ENCODE measurements at places on chromosomes 6 and 20.

GRCh38 chr20:44480097-44480496 is 4.4 kb downstream of the TTPAL start:
- H3K27ac ChIP-seq, result no peak overlapping the region
- peaks cover 10% of the 10 kb centered on the region for H3K4me1 ChIP-seq
- no peak overlapping the region for H3K4me3 ChIP-seq
- H3K36me3 ChIP-seq, result peaks cover 3% of the 10 kb centered on the region

DNA sequence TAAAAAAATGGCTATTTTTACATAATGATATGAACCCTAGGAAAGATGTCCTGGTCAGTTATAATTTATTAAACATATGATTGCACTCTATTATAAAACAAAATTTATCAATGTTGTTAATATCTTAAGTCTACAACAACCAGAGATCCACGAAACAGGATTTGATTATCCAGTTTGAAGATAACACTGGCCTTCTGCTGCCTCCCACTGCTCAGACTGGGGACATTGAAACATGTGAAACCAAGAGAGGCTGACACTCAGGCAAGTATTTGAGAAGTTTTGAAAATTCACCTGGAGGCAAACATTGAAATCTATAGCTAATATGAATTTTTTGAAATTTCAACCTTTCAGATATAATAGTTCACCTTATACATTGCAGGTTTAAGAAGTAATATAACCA is 219.3 kb upstream of the HSF2 start:
- no peak overlapping the region for H3K4me3 ChIP-seq
- H3K27ac ChIP-seq, result no peak overlapping the region
- no peaks in the 10 kb centered on the region for H3K4me1 ChIP-seq
- DNase-seq, result no peak

- H3K27ac ChIP-seq, result no peak overlapping the region
- no peaks in the 10 kb centered on the region for H3K36me3 ChIP-seq
- no peaks in the 10 kb centered on the region for H3K4me1 ChIP-seq
- no peak overlapping the region for H3K4me3 ChIP-seq
- DNase-seq, result no peak
Measured at GRCh38 chr6:66948106-66948505, 1241.1 kb upstream of the EYS start.

- no peak for DNase-seq
- H3K4me1 ChIP-seq, result no peaks in the 10 kb centered on the region
- H3K27me3 ChIP-seq, result no peaks in the 10 kb centered on the region
- no peak overlapping the region for H3K4me3 ChIP-seq
- H3K27ac ChIP-seq, result no peak overlapping the region
Measured at GRCh38 chr6:45323656-45324224, 4.4 kb upstream of the RUNX2 start.

- H3K4me1 ChIP-seq, result no peaks in the 10 kb centered on the region
- H3K27me3 ChIP-seq, result no peaks in the 10 kb centered on the region
- no peak overlapping the region for H3K27ac ChIP-seq
- H3K36me3 ChIP-seq, result no peaks in the 10 kb centered on the region
Measured at GRCh38 chr20:2742934-2743559, 50.5 kb downstream of the EBF4 start.

GRCh38 chr20:58557733-58558342 is 42.6 kb upstream of the APCDD1L start:
- H3K27me3 ChIP-seq, result no peaks in the 10 kb centered on the region
- no peaks in the 10 kb centered on the region for H3K36me3 ChIP-seq
- no peak overlapping the region for H3K27ac ChIP-seq
- H3K4me3 ChIP-seq, result no peak overlapping the region

DNA sequence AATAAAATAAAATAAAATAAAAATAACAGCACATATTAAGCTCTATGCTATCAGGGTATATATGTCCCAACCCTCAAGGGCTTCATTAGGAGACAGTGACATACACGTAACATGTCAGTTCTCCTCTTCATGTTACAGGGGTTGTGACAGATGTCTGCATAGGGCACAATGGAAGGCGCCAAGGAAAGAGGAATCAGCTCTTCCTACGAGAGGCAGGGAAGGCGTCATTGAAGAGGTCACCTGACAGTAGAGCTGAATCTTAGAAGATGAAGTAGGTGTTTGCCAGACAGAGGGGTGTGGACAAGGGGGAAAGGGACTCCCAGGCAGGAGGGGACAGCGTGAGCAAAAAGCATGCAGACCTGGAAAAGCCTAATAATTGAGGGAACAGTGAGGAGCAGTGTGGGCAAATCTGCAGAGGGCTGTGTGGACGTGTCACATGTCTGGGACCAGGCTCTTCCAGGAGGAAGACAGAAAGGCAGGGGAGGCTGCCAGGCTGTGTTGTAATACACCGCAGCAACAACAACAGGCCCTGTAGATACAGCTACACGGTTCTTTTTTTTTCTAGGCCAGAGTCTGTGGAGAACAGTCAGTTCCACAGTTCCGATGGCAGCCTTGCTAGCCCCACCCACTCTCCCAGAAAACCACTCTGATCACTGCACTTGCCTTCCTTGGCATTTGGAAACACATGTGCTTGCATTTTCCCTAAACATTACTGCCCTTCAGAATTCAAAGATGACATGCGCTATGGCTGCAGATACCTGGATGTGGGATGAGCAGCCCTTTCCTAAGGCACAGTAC is 2.5 kb upstream of the FKBP5 start:
- no peaks in the 10 kb centered on the region for H3K36me3 ChIP-seq
- no peak overlapping the region for H3K27ac ChIP-seq
- DNase-seq, result no peak
- H3K27me3 ChIP-seq, result no peaks in the 10 kb centered on the region

- H3K36me3 ChIP-seq, result no peaks in the 10 kb centered on the region
- no peak overlapping the region for H3K4me3 ChIP-seq
- no peaks in the 10 kb centered on the region for H3K4me1 ChIP-seq
- no peak for DNase-seq
Measured at GRCh38 chr6:16973051-16973450, 128.8 kb upstream of the STMND1 start.

DNA sequence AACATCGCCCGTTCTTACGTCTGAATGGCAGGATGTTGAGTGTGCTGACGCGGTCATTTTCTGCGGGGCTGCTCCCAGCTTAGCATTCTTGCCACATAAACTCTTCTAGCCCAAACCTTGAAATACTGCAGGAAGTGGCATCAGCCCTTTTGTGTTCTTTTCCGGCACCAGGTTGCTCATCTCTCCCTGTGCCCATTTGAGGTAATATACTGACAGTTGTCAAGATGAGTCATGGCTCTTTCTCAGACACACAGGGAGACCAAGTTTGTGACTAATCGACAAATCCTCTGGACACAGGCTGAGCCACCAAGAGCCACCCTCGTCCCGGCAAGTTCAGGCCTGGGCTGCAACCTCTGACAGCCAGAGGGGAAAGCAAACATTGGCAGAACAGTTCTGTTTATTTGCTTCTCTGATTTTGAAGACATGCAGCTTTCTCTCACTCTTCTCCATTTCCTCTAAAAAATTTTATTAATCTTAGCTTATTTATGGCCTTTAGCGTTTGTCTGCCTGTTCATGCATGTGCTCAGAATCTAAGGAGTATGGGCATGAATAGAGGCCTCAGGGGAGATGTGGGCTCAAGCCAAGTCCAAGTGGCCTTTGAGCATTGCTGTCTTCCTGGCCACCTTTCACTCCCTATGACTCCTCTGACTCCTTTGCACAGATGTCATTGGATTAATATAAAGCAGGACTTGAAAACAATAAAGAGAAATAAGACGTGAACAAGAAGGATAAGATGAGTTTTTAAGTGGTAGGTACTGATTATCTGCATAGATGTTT is 328.2 kb upstream of the JAG1 start:
- H3K27me3 ChIP-seq, result no peaks in the 10 kb centered on the region
- H3K36me3 ChIP-seq, result no peaks in the 10 kb centered on the region
- H3K4me3 ChIP-seq, result no peak overlapping the region

- H3K36me3 ChIP-seq, result no peaks in the 10 kb centered on the region
- H3K4me1 ChIP-seq, result peaks cover 20% of the 10 kb centered on the region
- no peak overlapping the region for H3K4me3 ChIP-seq
- no peak for DNase-seq
- no peak overlapping the region for H3K27ac ChIP-seq
Measured at GRCh38 chr6:129543981-129544380, 166.0 kb downstream of the ARHGAP18 start.

DNA sequence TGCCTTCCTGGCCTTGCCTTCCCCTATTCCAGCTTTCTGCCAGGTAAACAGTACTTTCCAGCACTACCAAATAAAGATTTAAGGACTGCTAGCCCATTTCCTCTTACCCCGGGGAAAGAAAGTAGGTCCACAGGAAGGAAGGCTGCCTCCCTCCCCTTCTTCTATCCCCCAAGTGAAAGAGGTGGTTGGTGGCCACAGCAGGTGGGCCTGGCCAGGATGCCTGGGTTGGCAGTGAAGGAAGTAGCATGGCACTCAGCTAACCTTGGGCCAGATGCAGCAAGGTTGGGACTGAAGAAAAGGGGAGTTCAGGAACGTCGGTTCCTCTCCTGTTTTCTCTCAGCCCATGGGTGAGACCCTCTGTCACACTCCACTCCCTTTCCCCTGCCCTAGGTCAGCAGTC is 8.9 kb downstream of the NFKBIL1 start:
- peaks cover 4% of the 10 kb centered on the region for H3K4me1 ChIP-seq
- H3K27ac ChIP-seq, result no peak overlapping the region
- no peaks in the 10 kb centered on the region for H3K27me3 ChIP-seq
- H3K4me3 ChIP-seq, result no peak overlapping the region
- DNase-seq, result no peak

GRCh38 chr20:51154708-51155690 is 132.1 kb upstream of the KCNG1 start:
- H3K4me1 ChIP-seq, result no peaks in the 10 kb centered on the region
- no peaks in the 10 kb centered on the region for H3K36me3 ChIP-seq
- H3K27ac ChIP-seq, result no peak overlapping the region

DNA sequence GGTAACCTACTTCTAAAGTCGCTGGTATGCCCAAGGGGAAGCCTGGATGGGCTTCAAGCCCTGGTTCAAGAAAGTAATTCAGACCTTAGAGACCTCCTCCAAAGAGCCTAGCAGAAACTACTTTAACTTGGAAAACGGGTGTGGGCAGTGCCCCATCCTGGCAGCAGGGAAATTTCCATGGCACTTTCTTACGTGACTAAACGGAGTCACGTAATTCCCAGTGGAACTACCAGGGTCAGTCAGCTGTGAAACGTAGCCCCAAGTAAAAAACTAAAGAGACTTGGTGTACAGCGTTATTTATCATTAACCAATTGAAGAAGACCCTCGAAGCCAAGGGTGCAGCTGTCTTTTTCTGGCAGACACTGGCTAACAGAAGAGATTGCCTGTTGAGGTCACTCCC is 114.0 kb downstream of the RCAN2 start:
- no peaks in the 10 kb centered on the region for H3K36me3 ChIP-seq
- no peaks in the 10 kb centered on the region for H3K4me1 ChIP-seq
- H3K27me3 ChIP-seq, result no peaks in the 10 kb centered on the region
- no peak overlapping the region for H3K27ac ChIP-seq

All from Caco-2 (cell line).